ENCODE measurements at places on chromosomes 11 and 22.

DNA sequence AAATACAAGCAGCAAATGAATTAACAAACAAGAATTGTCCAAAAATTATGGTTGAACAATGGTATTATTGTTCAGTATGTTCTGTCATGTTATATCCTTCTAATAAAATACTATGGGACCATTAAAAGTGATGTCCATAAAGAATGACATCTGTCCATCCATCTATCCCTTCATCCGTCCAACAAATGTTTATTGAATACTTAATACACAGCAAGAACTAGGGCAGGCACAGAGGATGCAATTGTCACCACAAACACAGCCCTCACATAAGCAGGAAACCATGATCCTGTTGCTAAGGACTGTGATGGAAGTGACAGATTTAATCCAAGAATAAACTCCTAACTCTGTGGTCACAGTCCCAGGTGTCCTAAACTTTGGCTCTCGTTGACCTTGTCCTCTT lies 20.7 kb upstream of the B3GAT1 start:
- no peak for DNase-seq

DNA sequence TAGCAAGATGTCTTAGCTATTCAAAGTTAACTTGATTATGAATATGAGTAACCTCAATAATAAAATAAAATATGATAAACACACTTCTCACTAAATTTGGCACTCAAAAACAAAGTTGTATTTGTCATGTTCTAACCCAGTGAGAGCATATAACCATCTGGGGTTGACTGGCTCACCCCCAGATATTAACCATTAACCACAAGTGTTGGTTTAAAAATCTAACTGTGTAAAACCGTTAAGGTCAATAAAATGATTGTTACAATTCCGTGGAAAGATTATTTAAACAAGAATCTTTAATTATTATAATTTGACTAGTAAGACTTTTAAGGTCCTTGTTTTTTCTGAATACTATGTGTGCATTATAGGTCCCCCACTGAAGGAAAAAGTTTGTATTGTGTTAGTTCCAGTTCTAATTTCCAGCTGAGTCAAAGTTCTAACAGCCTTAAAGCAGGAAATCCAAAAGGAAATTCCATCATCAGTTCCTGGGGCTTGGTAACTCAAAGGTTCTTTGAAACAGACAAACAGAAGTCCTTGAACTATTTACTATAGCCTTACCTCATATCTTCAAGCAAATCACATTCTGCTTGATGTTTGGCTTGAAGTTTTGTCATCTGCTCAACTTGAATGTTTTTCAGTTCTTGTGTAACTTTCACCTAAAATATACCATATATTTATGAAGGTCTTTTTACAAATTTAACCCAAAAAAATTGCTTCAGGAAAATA lies 2.5 kb downstream of the FCHSD2 start:
- DNase-seq: no peak

DNA sequence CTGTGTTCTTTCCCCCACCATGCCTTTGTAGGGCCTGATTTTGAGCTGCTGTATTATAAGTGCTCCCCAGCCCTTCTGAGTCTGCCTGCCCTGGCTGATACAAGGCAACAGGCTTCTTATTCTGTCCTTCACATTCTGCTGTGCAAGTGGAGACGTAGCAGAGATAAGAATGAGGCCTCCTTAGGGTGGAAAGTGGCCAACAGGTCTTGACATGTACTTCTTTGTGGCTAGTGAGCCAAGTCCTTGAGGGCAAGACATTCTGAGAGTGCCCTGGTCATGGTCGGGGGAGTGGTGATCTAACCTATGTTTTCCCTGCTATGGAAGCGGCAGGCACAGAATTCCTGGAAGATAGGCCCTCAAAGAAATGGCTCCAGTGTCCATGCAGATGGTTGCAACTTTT lies 235.7 kb upstream of the CADM1 start:
- DNase-seq: no peak

DNA sequence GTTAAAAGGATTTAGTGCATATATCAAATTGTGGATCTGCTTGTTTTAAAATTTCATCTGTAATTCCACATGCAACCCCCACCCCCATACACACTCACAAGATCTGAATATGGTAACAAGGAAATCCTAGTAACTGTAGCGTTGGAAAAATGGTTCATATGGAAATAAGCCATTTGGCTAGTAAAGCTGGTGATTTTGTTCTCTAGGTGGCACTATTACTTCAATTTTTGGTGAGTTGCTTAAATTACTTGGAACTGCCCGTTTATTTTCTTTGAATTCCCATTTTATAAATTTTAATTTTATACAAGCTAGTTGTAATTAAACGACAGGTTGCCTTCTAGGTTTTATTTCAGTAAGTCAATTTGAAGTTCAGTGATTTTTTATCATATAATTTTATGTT lies 5.3 kb downstream of the BDNF start:
- no peak for DNase-seq

DNA sequence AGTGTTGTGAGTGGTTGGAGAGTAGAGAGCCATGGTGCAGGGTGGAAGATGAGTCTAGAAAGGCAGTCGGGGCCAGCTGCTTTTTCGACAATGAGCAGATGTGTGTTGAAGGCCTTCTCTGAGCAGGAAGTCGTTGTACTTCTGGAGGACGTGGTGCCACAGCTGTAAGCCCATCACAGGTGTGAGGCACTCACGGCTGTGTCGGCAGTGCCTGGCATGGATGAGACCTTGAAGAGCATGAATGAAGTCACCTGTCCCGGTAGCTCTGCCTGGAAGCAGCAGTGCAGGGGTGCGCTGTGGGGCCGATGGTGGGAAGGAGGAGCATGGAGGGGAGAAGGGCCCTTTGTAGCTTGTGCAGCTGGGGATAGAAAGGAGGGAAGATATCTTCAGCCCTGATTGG lies 165.2 kb downstream of the PKNOX2 start:
- no peak for DNase-seq

DNA sequence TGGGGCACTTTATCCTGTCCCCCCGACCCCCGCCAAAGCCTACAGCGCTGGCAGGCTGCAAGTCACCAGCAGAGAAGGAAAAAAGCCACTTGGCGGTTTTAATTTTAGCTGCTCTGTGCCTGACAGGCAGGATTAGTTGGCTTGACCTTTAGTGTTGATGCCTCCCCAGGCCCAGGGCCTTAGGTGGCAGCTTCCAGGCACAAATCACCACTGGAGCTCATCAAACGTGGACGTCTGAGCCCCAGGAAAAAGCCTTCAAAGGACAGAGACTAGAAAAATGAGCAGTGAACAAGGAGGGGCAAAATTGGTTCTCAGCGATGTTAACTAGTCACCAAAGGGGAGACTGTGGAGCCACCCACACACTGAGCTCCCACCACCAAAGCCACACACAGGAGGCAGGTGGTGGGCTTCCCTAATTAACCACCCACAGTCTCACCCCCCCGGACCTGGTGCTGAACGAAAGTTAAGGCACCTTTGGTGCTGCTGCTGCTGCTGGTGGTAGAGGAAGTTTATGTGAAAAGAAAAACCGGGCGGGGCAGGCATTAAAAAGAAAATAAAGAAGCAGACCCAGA lies 4.4 kb upstream of the PYGM start:
- DNase-seq: peak; percentile 74

DNA sequence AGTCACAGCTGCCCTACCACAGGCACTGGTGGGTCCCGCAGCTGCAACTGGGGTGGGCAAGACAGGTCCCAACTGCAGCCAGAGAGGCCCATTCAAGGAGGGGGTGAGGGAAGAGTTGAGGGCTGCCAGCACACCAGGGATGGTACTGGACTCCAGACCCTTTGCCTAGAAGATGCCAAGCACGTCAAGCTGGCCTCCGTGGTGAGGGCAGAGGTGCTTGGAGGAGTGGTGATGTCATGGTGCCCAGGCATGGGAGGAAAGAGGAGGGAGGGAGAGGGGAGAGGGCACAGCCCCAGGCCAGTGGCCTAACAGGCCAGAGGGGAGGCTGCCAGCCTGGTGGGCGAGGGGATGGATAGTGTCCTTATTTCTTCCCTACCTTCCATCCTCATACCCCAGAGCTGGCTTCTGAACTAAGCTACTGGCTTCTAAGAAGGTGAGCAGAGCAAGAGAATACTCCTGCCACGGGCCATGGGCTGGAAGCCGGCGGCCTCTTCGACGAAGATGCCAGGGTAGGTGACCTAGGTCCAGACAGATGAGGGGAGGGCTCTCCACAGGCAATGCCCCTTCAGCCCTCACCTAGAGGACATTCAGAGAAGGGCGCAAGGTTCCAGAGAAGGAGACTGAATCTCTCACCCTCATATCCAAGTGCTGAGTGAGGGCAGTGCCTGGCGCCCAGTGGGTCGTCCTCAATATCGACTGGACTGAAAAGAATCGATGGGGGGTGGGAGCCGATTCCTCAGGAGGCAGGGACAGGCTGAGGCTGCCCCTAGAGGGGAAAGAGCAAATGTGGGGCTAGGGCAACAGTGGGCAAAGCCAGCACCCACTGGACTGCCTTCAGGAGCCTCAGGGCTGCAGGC lies 1.8 kb downstream of the SYT7 start:
- no peak for DNase-seq
